Mammary epithelial cell (primary cell): ENCODE measurements at places on chromosomes 12 and 14.

GRCh38 chr14:68477461-68478085 lies 315.3 kb downstream of the ZFP36L1 start:
- no peak for DNase-seq

DNA sequence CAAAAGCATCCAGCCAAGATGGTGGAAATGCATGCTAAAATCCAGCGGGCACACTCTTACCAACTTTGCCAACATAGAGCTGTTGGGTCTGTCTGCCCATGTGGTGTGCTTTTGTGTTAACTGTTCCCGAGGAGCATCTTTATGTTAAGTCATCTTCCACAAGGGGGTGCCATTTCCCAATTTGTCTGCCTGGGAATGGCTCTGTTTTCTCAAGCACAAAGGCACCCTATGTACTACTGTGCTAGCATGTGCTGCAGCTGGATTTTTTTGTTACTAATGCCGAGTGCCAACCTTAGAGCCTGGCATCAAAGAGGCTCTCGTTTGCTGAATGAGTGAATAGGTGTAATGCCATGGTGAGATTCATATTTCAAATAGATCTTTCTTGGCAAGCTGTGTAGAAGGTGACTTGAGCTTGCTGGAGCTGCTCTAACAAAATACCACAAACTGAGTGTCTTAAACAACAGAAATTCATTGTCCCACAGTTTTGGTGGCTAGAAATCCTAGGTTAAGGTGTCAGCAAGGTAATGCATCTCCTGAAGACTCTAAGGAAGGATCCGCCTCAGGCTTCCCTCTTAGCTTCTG lies 74.3 kb downstream of the TRHDE start:
- DNase-seq = peak; percentile 75

- DNase-seq = no peak
Measured at GRCh38 chr14:89215114-89215513, 201.9 kb downstream of the FOXN3 start.

- no peak for DNase-seq
Measured at GRCh38 chr12:78343657-78344056, 513.0 kb downstream of the NAV3 start.

DNA sequence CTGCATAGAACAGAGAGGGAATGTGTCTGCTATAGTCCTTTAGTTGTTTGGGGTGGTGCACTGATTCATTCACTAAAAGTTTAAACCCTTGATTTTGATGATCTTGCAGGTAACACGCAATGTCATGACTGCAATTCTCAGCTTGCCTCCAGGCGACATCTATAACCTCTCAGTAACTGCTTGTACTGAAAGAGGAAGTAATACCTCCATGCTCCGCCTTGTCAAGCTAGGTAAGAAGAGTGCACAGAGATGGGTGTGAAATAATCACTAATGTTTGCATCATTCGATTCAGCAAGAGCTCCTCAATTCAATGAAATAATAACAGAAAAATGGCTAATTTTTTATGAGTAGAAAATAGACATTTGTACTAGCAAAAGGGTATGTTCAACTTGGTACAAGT lies 203.7 kb downstream of the PTPRO start:
- DNase-seq = peak; percentile 20

DNA sequence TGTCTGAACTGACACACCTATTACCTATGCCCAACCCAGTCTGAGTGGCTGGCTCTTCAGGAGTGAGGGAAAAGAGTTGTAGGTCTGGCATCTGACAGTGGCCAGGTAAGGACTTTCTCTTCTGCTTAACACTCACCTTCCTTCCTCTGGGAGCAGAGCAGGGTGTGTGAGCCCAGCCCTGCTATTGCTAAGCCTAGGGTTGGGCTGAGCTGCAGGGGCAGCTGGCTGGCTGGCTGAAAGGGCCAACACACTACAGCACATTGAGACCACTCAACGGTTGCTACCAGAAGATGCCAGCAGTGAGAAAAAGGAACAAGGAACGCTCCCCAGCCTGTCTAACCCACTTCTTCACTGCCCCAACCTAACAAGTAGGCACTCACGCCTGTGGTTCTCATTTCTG lies 201.2 kb downstream of the DPF3 start:
- DNase-seq = peak; percentile 32
